ENCODE measurements at places on chromosomes 16 and 17.
A peak's percentile ranks its signal among the peaks of the same experiment; 100 is the strongest.

DNA sequence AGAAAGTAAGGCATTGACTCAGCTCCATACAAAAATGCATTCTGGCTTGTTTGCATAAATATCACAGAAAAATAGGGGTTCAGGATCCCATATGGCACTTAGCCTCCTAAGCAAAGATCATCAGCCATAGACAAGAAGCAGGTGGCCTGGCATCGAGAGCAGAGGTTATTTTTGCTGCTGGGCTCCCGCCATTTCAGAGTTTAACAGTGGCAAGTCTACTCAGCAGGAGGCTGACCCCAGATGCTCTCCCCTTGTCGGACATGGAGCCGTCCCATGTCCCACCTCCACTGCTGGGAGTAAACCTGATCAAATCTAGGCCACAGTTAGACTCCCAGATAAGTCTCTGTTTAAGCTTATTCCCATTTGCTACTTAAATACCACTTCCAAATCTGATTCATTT, 269.1 kb downstream of the FTO start:
- no peak for DNase-seq

GRCh38 chr16:89355007-89355406, 135.4 kb downstream of the ANKRD11 start:
- DNase-seq, result no peak

DNA sequence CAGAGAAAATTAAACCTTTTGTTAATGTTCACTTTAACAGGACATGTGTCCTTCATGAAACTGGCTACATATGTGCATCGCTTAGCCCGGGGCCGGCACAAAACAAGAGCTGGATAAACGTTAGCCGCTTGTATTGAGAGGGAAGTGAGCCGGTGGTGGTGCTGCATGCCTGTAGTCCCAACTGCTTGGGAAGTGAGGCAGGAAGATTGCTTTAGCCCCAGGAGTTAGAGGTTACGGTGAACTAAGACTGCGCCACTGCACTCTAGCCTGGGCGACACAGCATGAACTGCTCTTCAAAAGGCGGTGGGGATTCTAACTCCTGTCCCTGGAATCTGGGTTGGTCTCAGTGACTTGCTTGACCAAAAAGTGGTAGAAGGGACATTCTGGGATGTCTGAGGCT, 15.0 kb upstream of the SPHK1 start:
- DNase-seq, result no peak

GRCh38 chr16:21937336-21937829, 15.8 kb upstream of the UQCRC2 start:
- no peak for DNase-seq

DNA sequence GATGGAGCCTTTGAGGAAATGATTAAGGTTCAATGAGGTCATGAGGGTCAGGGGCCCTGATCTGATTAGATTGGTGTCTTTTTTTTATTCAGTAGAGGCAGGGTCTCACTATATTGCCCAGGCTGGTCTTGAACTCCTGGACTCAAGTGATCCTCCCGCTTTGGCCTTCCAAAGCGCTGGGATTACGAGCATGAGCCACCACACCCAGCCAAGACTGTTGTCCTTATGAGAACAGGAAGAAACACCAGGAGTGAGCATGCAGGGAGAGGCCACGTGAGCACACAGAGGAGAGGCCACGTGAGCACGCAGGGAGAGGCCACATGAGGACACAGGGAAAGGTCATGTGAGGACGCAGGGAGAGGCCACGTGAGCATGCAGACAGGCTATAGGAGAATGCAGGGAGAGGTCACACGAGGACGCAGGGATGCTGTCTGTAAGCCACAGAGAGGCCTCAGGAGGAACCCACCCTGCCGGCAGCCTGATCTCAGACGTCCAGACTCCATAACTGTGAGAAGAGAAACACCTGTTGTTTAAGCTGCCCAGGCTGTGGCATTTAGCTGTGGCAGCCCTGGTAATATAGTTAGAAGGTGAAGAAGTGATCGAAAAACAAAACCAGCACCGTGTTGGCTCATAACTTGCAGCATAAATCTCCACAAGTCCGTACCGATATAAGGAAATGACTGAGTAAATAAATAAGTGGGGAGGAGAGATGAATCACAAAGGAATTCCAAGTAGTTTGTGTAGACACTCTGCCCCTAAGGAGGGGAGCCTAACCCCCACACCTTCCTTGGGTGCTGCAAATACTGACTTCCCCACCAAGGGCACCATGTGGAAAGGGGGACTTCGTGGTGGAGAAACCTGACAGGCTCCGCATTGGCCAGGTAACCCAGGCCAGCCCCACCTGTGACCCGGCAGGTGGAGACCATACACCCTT, 14.6 kb upstream of the CSNK1D start:
- no peak for DNase-seq

DNA sequence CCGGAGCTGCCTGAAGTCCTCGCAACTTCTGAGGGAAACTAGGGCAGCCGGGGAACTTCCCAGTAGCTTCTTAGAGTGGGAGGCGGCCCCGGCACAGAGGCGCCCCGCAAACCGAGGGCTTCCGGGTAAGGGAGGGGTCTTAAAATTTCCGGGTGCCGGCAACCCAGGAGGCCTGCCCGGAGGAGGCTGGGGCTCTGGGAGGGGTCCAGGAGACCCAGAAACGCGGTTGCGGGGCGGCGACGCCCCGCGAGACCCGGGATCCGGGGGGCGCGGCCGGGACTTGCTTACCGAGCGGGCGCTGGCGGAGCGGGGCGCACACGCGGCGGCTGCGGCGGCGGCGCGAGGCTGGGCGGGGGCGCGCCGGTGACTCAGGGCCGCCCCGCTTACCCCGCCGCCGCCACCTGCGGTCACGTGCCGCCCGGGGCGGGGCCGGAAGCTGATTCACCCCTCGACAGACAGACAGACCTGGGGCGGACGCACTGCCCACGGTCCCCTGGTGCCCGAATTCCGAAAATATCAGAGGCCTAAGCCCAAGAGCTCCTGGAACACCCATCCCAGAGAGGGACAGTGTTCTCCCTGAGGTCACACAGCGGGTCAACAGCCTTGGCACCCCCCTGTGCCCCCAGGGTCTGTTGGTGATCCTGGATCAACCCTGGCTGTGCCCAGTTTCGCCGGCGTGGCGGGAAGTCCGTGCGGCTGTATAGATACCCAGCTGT, at the start of gene FAM83G:
Gene FAM83G (minus strand): TSS at position 344 of the 716 bp plus-strand sequence. CDS start 723 bp downstream, outside the sequence.
- DNase-seq, result peak; percentile 50

DNA sequence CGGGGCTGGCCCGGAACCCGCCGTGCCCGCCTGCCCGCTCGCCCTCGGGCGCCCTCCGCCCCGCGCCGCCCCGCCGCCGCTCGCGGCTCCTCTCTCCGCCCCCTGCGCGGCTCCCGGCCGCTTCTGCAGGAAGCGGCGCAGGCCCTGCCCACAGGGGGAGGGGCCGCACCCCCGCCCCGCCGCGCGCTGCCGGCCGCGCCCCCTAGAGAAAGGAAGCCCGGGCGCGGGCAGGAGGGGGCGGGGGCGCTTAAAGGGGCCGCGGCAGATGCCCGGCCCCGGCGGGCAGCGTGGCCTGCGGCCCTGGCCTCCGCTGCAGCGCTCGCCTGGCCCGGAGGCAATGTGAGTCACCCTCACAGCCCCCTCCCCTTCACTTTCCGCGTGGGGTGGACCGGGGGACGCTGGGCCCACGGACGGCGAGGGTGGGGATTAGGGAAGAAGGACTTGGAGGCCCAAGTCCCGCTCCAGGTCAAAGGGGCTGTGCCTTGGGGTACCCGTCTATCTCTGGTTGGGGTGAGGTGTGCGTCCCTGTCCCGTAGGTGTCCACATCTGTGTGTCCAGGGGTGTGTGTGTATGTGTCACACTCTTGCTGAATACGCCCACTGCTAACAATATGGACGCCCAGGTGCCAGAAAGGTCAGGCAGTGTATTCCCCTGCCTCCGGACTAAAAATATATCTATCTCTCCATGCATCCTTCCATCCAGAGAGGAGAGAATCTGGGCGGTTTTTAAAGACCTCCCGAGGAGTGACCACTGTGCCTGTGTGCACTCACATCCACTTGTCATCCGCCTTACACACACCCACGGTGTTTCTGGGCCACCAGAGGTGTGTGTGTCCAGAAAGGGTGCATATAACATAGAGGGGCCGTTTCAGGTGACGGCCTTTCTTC, at the start of gene GIT1:
Gene GIT1 (minus strand): TSS at position 125 of the 887 bp plus-strand sequence. CDS start 270 bp downstream, outside the sequence.
- DNase-seq, result peak; percentile 94

DNA sequence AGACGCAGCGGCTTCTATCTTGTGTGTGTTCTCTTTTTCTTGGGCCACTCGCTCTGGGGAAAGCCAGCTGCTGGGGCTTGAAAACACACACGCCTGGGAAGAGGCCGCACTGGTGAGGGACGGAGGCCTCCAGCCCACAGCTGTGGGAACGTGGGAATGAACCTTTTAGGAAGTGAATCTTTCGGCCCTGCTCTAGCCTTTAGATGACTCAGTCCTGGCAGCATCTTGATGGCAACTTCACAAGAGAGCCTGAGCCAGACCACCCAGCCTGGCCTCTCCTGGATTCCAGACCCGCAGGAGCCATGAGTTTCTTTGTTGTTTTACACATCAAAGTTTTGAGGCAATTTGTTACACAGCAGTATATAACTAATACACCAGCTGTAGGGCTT, 2.2 kb upstream of the PDPK1 start:
- DNase-seq, result no peak

- DNase-seq, result peak; percentile 35
Observed at GRCh38 chr17:35254107-35254773, 11.4 kb downstream of the SLFN5 start.

DNA sequence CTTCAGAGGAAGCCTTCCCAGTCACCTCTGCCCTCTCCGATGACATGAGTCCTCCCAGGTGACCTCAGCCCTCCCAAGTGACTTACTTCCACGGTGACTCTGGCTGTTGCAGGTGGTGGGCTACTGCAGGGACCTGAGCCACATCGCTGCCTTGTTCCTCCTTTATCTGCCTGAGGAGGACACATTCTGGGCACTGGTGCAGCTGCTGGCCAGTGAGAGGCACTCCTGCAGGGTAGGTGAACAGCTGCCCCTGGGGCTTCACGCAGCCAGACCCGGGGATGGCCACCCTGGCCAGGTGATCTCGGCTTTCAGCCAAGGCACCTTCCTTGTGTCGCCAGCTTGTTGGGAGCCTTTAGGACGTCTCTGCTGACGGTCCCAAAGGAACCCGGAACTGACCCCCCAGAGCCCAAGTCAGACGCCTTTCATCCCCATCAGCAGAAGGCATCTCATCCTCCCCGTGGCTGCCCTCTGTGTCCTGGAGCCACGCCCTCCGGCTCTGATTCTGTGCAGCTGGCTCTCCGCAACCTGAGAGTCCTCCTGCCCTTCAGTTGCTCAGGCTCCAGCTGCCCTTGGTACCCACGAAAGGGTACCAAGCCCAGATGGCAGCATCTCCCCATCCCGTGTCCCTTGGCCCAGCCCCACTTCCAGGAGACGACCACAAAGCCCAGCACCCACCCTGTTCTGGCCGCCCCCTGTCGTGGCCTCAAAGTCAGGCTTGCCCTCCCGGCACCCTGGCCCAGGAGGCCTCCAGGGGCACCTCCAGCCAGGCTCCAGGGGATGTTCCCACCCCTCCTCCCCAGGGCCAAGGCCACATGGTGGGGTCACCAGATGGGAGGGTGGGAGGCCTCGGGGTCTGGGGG, 81.7 kb downstream of the GOSR1 start:
- DNase-seq, result no peak

GRCh38 chr16:11391576-11391975, 46.3 kb downstream of the RMI2 start:
- DNase-seq, result no peak

GRCh38 chr17:65088621-65089360, 32.3 kb upstream of the GNA13 start:
- DNase-seq, result no peak

GRCh38 chr17:10119203-10120108, 79.0 kb downstream of the GAS7 start:
- DNase-seq, result no peak

GRCh38 chr17:28684963-28685362, 23.0 kb downstream of the SUPT6H start:
- peak; percentile 42 for DNase-seq

- no peak for DNase-seq
Observed at GRCh38 chr17:64061178-64061898, 40.9 kb upstream of the ICAM2 start.

- DNase-seq, result no peak
Observed at GRCh38 chr17:43308999-43309398, 75.2 kb upstream of the RNU2-1 start.

All from eye (tissue), 1 donor.